ENCODE measurements at places on chromosomes 2 and 18.

DNA sequence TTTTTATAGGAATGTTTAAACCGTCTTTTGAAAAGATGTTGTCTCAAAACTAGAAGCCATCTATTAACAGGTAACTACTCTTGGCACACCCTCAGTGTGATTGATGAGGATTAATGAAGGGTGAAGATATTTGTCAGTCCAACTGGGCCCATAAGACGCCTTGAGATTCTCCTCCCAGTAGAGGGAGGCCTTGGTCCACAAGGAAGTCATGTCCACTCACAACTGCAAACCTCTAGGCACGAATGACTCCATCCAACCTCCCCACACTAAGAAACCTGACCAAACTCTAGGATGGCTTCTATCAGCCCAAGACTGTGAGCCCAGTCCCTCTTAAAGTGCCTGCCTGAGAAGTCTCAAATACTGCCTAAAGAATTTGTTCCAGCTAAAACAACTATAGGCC is 19.2 kb upstream of the GRP start:
- DNase-seq: no peak

DNA sequence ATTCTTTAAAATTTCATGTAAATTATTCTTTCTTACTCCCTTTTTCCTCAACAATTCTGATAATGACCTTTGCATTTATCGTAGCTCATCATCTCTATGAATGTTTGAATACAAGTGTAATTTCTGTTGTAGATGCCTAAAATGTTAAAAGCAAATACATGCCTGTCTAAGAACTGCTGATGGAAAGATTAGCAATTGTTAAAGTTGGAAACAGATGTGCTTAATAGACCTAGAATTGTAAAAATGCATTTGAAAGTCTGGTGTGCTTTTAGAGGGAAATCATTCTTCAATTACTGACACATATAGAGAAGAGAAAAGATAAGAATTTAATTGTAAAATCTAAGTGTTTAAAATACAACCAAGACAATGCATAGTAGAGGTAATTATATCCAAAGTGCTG is 50.4 kb downstream of the CCDC102B start:
- DNase-seq: no peak

- no peak for DNase-seq
Observed at GRCh38 chr2:88127888-88128653, at the start of gene FABP1. Gene FABP1, minus strand, starts transcription at chr2:88128062. Its CDS starts 45 bp downstream, at chr2:88128017.

GRCh38 chr2:166091439-166091838 is 36.4 kb downstream of the SCN1A start:
- no peak for DNase-seq

DNA sequence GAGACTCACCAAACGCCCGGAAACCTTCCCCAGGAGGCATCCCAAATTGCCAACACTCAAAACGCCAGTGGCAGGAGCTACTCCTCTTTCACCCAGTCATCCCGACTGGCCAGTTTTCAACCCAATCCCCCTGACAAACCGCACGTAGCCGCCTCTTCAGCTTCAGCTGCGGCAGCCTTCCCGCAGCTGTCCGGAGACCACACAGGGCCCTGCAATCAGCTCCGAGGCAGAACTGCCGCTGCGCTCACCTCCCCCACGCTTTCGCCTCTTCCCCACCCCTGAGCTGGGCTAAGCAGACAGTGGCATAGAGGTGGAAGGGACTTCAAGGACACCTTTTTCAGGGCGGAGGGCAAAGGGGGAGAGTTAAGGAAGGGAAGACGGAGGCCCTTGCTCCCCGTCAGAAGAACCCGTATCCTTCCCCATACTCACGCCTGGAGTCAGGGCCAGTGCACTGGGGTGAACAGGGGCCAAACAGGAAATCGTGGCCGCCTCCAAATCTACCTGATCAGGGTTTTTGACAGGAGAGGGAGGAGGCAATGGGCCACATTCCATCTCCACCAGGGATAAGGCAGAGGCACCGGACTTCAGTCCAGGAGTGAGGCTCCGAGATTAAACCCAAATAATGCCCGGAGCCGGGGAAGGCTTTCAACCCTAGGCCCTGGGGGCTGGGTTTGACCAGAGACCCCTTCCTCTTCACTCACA is 16.9 kb downstream of the CYP26B1 start:
- no peak for DNase-seq

DNA sequence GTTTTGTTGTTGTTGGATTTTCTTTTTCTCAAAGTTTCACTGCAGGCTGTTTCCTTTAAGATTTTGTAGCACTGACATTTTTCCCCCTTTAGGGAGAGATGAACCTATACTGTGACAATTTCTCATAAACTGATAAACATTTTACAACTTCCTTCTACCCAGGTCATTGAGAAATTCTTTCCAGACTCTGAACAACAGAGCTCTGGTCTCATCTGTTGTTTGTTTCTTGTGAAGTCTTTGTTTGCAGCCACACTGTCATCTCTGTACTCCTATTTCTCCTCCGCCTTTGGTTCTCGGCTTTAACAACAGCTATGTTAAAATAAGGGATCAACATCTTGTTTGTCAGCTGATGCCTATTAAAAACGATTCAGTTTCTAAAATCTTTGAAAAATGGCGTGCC is 167.6 kb downstream of the VWC2L start:
- DNase-seq: no peak

Data from CD4-positive, CD25-positive, alpha-beta regulatory T cell (primary cell).